ENCODE measurements at places on chromosomes 4 and X. TPM values are rescaled to one million over a fixed set of nuclear protein-coding genes. Genes with fewer than 3 reads are reported as not detected.

SPACA5 gene
- not detected for total RNA-seq

PABPC4L gene
- 6.6 TPM for total RNA-seq

DMD gene
- 52.7 TPM for total RNA-seq

HGFAC gene
- total RNA-seq = not detected

ADH5 gene
- 162 TPM for total RNA-seq

GATA1 gene
- total RNA-seq = not detected

MCF2 gene
- total RNA-seq = 0.37 TPM

RGN gene
- 15.1 TPM for total RNA-seq

Data from stomach (tissue), 19 donors.